ENCODE measurements at places on chromosomes 5 and 9.

DNA sequence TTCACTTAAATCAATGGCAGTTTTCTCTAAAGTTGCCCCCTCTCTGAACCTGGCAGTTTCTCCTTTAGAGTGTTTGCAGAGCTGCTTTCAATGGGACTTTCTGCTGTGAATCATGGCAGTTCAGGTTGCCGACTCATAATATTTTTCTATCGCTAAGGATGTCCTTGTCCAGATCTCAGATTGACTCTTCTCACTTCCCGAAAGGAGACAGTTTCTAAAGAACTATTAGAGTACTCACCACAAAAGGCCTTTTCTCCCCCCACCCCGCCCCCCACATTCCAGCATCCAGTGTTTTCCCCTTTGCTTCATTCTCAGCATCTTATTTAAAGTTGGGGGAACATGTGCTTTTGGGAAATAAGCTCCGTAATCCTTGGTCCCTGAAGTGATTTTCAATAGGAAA is 443.5 kb upstream of the KLF4 start:
- DNase-seq, result peak; percentile 91

GRCh38 chr9:71249729-71250317 is 128.4 kb upstream of the TRPM3 start:
- DNase-seq, result peak; percentile 70

GRCh38 chr9:75148561-75148960 is 60.2 kb downstream of the OSTF1 start:
- peak; percentile 91 for DNase-seq

DNA sequence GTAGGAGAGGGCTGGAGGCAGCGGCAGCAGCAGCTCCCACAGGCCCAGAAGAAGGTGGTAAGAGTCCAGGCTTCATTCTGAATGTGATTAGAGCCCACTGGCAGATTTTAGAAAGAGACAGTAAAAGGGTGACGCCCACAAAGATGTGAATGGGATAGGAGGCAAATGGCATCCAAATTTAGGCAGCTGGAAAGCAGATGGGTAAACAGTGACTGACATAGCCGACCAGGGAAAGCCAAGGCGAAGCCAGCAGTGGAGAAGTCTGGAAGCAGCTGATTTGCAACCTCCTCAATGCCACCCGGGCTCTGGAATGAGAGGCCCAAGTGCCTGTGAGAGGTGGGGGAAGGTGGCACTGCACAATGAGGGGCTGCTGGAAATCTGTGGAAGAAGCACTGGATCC is 103.3 kb downstream of the C5orf15 start:
- DNase-seq, result no peak

DNA sequence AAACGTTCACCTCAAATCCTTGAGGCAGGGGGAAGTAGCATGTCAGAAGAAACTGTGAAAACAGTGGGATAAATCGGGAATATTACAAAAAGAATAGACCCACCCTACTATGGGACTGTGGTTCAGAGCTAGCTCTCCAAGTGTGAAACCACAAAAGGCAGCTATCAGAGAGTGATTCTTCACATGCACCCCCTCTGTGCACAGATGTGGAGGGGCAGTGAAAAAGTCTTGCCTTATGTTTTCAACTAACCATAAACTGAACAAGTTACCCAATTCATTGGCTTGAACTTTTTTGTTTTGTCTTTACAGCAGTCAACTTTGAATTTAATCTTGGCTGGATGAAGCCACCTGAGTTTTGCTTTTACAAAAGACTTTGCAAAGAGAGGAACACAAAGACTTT is 98.8 kb upstream of the NR4A3 start:
- no peak for DNase-seq

DNA sequence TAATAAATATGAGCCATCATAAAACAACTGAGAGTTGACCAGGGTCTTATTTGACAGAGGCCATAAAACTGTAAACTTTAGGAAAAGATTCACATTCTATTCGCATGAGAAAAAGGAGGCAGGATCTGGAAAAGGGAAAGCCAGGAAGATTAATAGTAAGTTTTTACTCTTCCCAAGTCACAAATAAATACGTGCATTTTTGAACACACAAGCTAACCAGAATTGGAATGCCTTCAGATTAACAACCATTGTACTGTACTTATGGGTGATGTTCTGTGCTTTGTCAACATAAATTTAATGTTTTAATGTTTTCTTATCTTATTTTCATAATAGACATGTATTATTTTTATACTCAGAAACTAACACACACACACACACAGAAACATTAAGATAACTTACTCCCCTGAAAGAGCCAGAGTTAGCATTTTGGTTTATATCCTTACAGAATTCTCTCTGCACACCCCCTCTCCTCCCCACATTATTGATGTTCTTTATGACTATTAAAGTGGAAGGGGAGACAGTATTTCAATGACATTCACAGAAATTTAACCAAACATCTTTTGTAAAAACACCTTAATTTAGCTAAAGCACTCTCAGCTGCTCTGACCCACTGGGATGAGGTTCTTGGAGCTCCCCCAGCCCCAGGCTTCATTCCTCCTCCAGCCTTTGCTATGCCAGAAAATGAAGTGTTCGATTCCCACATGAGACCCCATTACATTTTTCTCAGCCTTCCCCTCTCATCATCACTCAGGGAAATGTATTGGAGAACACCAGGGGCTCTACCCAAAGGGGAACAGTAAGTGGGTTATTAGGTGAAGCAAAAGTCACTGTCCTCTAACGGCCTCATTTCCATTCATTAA is 155.5 kb downstream of the ESM1 start:
- no peak for DNase-seq

DNA sequence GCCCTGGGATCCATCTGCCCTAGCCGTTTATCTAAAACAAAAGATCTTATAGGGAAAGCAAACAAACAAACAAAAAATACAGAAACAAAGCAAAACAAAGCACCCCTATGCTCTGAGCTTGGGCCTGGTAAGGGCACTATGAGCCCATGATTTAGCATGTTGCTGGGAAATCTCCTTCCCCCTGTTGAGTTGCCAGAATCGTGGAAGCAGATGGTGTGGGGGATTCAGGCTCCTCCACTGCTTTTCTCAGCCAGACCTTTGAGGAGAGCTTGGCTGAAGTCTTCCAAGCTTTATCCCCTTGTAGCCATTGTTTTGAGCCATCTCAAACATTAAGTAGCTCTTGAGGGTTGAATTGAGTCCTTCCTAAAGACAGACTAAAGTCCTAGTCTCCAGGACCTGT is 29.9 kb downstream of the TMC1 start:
- no peak for DNase-seq

All from fibroblast of skin of right biceps (primary cell).